Activated T-cell treated with anti-CD3 and anti-CD28 coated beads, Interleukin-2, amount 50 U/mL, for 48 hours (primary cell): ENCODE measurements at places on chromosomes 3 and 15.

DNA sequence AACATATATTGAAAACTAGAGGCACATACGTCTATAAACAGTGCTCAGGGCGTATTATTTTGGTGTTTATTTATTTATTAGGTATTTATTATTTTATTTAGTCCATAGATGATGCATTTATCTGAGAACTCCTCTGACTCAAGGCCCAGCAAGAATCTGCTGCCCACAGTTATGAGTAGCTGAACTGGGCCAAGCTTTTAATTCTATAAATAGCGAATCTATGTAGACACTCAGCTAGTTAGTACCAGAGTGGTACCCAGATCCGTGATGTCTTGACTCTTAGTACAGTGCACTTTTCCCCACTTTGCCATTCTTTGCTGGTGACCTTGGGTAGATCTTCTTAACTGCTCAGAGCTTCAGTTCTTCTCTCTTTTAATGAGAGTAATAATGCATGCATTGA is 370.4 kb upstream of the TPRG1 start:
- DNase-seq: no peak

DNA sequence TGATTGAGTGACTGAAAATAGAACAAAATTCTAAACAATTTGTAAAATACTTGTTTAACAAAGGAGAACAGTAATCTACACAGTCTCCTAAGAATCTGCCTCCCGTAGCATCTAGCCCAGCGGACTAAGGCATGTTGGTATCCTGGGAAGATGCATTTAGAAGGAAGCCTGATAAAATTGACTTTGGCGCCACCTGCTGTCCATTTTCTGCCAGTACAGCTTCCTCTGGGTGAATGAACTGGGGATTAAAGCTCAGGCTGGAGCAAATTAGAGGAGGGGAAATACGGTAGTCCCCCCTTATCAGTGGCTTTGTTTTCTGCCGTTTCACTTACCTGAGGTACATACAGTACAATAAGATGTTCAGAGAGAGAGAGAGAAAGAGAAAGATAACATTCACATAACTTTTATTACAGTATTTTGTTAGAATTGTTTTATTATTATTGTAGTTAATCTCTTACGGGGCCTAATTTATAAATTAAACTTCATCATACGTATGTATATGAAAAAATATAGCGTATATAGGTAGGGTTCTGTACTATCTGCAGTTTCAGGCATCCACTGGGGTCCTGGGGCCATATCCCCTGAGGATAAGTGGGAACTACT is 191.6 kb downstream of the GAP43 start:
- peak; percentile 79 for DNase-seq

DNA sequence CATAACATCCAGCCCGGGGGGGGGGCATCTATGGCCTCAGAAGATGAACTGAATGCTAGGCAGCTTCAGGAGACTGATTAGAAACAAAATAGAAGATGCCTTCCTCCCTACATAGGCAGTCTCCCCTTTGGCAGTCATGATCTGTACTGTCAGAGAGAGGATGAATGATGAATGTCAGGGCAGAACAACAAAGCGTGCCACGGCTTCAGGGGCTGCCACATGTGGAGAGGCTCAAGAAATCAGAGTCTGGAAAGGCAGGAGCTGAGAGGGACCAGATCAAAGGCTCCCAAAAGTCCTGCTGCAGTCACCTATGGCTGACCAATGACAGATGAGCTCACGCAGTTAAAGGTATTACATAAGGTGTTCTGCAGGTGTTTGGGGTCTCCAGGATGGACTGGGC is 180.4 kb downstream of the UACA start:
- no peak for DNase-seq

GRCh38 chr15:88393719-88394519 is 73.3 kb downstream of the MRPL46 start:
- DNase-seq: no peak

DNA sequence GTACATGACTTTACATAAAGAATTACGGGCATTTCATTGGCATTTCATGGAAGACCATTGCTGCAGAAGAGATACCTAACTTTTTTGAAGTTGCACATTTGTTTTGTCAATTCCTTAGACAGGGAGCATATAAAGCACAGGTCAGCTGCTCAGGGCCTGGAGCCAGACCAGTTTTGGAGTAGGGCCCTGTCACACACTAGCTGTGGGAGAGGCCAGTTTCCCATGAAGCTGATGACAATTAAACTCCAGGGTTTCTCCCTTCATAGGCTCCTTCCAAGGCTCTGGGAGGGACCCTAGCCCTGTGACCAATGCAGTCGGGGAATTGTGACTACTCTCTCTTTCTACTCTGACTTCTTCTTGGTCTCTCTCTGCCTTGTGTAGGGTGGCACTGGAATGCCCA is 107.3 kb upstream of the SELENOK start:
- DNase-seq: no peak

- DNase-seq: no peak
Observed at GRCh38 chr15:66025972-66026371, 156.7 kb downstream of the RAB11A start.

GRCh38 chr3:69368129-69368741 is 17.7 kb downstream of the FRMD4B start:
- no peak for DNase-seq

- DNase-seq: no peak
Observed at GRCh38 chr3:136547293-136547692, 204.9 kb downstream of the STAG1 start.

- no peak for DNase-seq
Observed at GRCh38 chr15:49863431-49864224, 242.8 kb downstream of the DTWD1 start.

- DNase-seq: no peak
Observed at GRCh38 chr15:56781666-56782065, 48.4 kb upstream of the ZNF280D start.

DNA sequence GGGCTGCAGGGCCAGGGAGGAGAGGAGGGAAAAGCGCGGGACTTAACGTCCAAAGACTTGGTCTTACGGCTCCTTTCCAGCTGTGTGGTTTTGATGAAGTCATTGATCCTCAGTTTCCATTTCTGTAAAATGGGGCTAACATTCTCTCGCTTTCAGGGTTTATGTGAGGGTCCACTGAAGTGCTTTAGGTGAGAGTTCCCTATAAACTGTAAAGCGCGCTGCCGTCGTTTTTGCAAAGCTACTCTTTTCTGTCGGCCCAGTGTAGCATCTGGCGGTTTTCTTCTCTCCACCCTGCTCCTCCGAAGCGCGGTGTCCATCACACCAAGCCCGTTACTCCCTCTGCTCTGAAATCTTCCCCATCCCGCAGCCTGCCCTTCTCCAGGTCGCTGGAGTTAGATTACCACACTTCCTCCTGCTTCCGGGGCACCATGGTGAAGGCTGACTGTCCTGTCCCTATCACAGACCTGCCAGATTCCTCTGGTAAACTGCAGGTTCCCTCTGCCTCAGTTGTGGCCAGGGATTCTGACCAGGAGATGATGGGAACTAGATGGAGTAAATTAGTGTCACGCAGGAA is 702 bp upstream of the DNAJC17 start:
- DNase-seq: no peak

DNA sequence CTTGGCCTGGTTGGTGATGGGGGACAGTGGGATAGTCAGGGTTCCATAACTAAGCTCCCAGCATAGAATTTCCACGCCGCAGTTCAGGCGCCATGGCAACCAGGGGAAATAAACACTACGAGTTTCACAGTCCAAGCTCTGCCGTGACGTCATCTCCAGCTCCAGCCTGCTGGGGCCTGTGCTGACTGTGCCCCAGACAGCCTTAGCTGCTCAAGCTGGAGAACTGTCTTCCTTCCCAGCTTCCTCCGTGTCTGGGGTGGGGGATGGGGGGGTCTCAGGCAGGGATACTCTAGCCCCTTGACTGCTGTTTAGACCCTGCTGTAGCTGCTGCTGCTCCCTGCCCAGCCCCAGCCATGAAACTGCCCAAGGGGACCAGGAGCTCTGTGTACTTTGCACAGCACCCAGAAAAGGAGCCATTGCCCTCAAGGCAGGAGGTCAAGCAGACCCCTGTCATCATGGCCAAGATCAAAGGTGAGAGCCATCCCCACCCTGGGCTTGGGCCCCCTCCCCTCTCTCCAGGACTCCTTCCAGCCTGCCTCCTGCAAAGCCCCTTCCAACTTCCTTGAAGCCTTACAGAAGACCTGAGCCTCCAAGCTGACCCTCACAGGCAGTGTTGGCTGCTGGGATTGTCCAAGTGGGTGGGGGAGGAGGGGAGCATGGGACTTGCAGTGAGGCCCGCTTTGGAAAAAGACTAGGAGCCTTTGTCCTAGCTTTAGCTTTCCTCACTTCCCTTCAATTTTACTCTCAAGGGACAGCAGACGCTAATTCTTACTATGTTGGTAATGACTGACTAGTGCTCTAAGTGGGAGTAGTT is 11.4 kb upstream of the CSPG4 start:
- peak; percentile 50 for DNase-seq

DNA sequence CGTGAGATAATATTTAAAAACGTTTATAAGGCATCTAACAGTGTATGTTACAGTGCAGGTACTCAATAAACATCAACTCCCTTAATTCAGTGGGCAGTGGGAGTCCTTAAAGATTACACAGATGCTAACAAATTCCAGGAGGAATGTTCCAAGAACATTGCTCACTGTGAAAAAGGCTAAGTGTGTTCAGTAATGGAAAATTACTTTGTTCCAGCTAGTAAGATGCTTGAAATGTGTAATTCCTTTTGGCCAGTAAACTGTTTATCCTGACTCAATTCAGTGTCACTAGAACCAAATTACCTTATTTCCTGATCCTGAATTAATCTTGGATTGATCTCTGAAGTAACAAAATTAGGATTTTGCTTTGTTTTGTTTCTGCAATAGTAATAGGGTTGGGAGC is 54.2 kb upstream of the SEMA6D start:
- DNase-seq: no peak

DNA sequence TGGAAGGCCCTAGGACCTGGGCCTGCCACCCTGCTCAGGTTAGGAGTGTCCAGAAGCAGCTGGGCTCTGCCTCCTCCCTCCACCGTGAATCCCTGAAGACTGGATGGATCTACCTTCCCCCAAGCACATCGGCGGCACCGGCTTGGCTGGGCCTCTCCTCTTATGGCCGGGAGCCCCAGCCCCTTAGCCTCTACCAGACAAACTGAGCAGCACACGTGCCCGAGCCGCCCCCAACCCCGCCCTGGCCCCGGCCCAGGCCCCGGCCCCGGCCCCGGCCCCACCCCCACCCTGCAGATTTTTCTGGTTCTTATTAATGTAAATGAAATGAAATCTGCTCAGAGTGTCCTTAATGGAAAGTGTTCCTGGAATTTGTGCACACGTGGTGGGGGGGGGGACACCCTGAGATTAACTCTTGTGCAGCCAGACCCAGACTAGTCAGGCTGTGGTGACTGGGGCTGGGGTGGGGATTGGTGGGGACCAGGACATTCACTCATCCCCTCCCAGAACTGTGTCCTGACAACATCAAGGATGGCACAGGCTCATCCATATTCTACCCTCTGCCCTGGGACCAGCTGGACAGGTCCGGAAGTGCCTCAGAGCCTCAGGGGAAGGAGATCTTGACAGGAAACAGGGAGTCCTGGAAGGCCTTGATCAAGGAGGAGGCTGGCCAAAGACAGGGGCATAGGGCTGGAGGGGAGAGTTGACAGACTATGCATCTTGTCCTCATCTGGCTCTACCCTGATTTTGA is 30.9 kb upstream of the SEMA3F start:
- no peak for DNase-seq

- DNase-seq: no peak
Observed at GRCh38 chr3:128271536-128272332, 118.5 kb downstream of the EEFSEC start.

- DNase-seq: no peak
Observed at GRCh38 chr15:88695101-88695500, 56.3 kb downstream of the ISG20 start.

DNA sequence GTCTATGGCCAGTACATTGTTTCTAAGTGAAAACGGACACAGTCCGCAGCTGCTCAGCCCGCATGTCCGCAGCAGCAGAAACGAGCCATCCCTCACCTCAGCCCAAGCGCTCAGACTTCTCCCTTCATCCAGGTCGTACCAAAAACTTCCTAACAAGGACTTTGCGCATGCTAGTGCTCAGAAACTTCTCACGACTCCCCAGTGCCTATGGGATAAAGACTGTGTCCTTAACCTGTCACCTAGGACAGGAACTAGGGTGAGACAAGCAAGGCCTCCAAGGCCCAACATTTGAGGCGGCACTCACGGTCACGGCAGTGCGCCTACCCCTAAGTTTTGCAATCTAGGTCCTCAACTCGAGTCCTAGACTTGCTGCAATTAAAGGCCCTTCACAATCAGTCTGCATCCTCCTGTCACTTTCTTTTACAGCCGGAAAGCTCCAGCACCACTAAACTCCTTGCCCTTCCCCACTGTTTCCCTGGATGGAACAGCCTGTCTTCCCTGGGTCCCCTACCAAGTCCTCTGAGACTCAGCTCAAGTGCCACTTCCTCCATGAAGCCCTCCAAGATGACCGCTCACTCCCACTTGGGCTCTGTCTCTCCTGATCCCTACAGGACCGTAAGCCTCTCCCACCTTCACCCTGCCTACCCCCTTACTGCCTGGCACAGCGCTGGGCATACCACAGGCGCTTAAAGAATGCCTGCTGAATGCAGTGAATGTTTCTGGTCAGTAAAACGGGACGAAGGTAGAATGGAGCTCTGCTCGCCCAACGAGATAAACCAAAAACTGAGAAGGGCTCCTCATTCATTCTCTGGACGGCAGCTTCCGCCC is 1.2 kb downstream of the CLN6 start:
- DNase-seq: no peak

DNA sequence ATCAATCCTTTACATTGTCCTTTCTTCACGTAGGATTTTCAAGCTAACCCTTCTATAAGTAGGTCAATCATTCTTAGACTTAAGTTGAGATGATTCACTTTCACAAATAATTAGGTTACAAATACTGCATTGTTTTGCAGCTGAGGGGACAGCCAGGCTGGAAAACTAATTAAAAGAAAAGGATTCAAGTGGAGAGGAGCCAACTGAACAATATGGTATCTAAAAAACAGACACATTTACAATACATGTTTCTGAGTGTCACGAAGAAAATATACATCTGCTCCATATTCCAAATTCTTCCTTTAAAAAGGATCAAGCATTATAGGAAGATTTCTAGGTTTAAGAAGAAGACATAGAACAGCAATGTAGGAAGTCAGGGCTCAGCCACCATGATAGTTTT is 70.2 kb downstream of the PEAK1 start:
- no peak for DNase-seq

DNA sequence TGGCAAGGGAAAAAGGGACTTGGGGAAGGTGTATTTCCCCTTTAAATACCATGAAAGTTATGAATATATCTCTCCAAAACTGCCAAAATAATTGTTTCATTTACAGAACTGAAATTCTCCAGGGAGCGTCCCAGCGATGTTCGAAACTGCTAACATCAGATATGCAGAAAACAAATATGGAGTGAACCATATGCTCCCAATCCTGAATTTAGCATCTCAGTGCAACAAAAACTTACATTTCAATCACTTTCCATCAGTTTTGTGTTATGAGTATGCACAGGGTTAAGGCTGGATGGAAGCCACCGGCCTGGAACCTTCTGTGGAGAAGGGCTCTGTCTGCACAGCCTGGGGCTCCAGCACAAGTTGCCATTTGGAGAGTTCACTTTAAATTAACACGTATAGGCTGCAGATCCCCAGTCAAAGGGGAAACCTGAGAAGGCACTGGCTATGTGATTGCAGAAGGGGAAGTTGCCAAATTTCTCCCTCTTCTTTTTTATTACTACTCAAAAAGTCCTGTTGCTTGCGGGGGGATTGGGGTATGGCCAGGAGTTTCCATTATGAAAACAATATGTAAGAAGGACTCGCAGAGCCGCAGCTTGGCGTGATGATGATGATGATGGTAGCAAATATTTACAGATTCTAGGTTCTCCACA is 56.9 kb upstream of the FOXP1 start:
- DNase-seq: no peak

- no peak for DNase-seq
Observed at GRCh38 chr15:67039384-67040075, 25.9 kb upstream of the SMAD3 start.
